Bronchus fibroblast of lung (primary cell): ENCODE measurements at places on chromosomes 5 and 9. TPM values are rescaled to one million over a fixed set of nuclear protein-coding genes. Genes with fewer than 3 reads are reported as not detected.

The CDKN2B-AS1 gene
- 0.84 and 0.89 TPM in 2 replicates for total RNA-seq

The SAP30L gene
- total RNA-seq = 9.1 and 11.3 TPM in 2 replicates

The DDX4 gene
- not detected in 2 replicates for total RNA-seq

The AGTPBP1 gene
- total RNA-seq = 7.3 and 9.1 TPM in 2 replicates

The TMEM215 gene
- not detected in 2 replicates for total RNA-seq

The SUSD3 gene
- 4.7 and 5.6 TPM in 2 replicates for total RNA-seq

The ROPN1L gene
- total RNA-seq = 0.45 and 1.3 TPM in 2 replicates

The QRFP gene
- total RNA-seq = not detected in 2 replicates

The ADAMTSL2 gene
- not detected in 2 replicates for total RNA-seq

The CCDC180 gene
- total RNA-seq = 0.30 and 0.34 TPM in 2 replicates

The PHYHD1 gene
- 15.9 and 19.0 TPM in 2 replicates for total RNA-seq

The TRAF1 gene
- 3.4 and 4.0 TPM in 2 replicates for total RNA-seq

The PCDHGA7 gene
- 0.50 and 0.89 TPM in 2 replicates for total RNA-seq

The PDE8B gene
- total RNA-seq = under 0.01 and 0.15 TPM in 2 replicates

The LTC4S gene
- 1.6 and 3.4 TPM in 2 replicates for total RNA-seq

The SPINK4 gene
- total RNA-seq = not detected in 2 replicates

The CENPP gene
- total RNA-seq = 6.8 and 10.6 TPM in 2 replicates

The RLN2 gene
- total RNA-seq = 0.17 TPM in 1 of 2 replicates, not detected in the other

The JAKMIP2 gene
- total RNA-seq = 9.2 and 14.1 TPM in 2 replicates

The TJP2 gene
- 57.2 and 70.9 TPM in 2 replicates for total RNA-seq

The RGS14 gene
- 5.1 and 13.1 TPM in 2 replicates for total RNA-seq

The NANS gene
- total RNA-seq = 155 and 164 TPM in 2 replicates

The SRD5A1 gene
- 9.1 and 14.1 TPM in 2 replicates for total RNA-seq

The TSLP gene
- 1.2 and 1.3 TPM in 2 replicates for total RNA-seq

The SLC6A7 gene
- total RNA-seq = not detected in 2 replicates

The KIAA1191 gene
- total RNA-seq = 83.1 and 98.9 TPM in 2 replicates

The PALM2AKAP2 gene
- total RNA-seq = 0.67 and 2.1 TPM in 2 replicates

The RASEF gene
- total RNA-seq = under 0.01 TPM in 1 of 2 replicates, not detected in the other

The ENTR1 gene
- total RNA-seq = 43.0 and 45.2 TPM in 2 replicates

The CMYA5 gene
- 0.30 and 0.34 TPM in 2 replicates for total RNA-seq

The LAMC3 gene
- 0.74 and 1.0 TPM in 2 replicates for total RNA-seq

The SLC25A25 gene
- total RNA-seq = 11.1 and 11.4 TPM in 2 replicates

The PLEKHG4B gene
- total RNA-seq = 2.2 TPM in 2 replicates

The FABP6 gene
- not detected in 2 replicates for total RNA-seq

The GLIPR2 gene
- total RNA-seq = 28.7 and 30.8 TPM in 2 replicates

The OTP gene
- not detected in 2 replicates for total RNA-seq

The NMUR2 gene
- total RNA-seq = not detected in 2 replicates

The UNC13B gene
- total RNA-seq = 11.1 and 11.3 TPM in 2 replicates

The TMEM252 gene
- total RNA-seq = not detected in 2 replicates

The GABRP gene
- not detected in 2 replicates for total RNA-seq

The ZFR gene
- 38.8 and 47.9 TPM in 2 replicates for total RNA-seq

The NSUN2 gene
- 29.6 and 36.1 TPM in 2 replicates for total RNA-seq

The RAPGEF6 gene
- 4.7 and 6.1 TPM in 2 replicates for total RNA-seq

The ATP6V0E1 gene
- total RNA-seq = 88.9 and 94.0 TPM in 2 replicates

The LMAN2 gene
- 253 and 263 TPM in 2 replicates for total RNA-seq

The FSTL4 gene
- 0.15 TPM in 1 of 2 replicates, not detected in the other for total RNA-seq

The C5orf24 gene
- 25.9 and 31.1 TPM in 2 replicates for total RNA-seq

The TAF1L gene
- not detected in 2 replicates for total RNA-seq

The SLC25A2 gene
- total RNA-seq = not detected in 2 replicates

The TAF11L11 gene
- total RNA-seq = not detected in 2 replicates

The SPATA31D4 gene
- total RNA-seq = not detected in 2 replicates
